Kidney capillary endothelial cell (primary cell): ENCODE measurements at places on chromosomes 3 and 15.
A peak's percentile ranks its signal among the peaks of the same experiment; 100 is the strongest.

DNA sequence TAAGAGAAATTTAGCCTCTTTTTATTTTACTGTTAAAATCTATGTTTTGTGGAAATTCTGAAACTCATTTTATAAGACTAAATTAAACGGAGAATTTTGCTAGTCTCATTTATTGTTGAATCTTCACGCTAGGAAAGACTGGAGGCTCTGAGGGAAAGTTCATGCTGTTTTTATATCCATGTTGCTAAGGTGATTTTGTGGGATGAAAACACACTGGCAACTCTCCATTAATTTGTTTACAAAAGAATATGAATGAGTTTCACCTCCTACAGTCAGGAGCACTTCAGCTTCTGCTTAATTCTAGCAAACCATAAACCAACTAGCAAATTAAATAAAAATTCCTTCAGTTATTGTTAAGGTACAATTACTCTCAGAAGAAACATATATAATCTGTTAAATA is 195.4 kb downstream of the RAP2B start:
- no peak for DNase-seq

GRCh38 chr15:83306561-83306960 is 22.1 kb upstream of the BNC1 start:
- DNase-seq: no peak

- DNase-seq: no peak
These were observed 525.0 kb upstream of the NAALADL2 start for GRCh38 chr3:174334111-174334510.

GRCh38 chr3:112308151-112308911 is 14.3 kb upstream of the SLC9C1 start:
- DNase-seq: no peak

DNA sequence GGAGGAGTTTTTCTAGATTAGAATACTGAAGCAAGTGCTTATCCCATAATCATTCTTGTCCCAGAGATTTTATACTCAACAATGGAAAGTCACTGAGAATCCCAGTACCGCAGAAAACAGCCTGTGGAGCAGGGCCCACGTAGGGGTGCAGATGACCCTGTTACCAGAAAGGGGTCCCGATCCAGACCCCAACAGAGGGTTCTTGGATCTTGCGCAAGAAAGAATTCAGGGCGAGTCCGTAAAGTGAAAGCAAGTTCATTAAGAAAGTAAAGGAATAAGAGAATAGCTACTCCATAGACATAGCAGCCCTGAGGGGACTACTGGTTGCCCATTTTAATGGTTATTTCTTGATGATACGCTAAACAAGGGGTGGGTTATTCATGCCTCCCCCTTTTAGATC is 2.6 kb downstream of the GCNT3 start:
- no peak for DNase-seq

DNA sequence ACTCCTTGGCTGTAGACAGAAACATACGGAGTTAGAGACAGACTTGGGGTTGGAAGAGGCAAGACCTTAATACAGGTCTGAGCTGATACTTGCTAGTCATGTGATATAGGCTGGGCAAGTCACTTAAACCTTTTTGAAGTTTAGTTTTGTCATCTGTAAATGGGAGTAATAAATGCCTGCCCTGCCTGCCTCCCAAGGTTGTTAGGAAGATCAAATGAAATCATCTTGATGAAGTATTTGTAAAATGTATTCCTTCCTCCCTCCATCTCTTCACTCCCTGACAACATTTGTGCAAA is 2.9 kb downstream of the PXK start:
- no peak for DNase-seq

- no peak for DNase-seq
These were observed 244.5 kb downstream of the SLC9A9 start for GRCh38 chr3:143603774-143604173.

GRCh38 chr3:141656771-141657170 is 81.3 kb upstream of the RNF7 start:
- DNase-seq: no peak

- no peak for DNase-seq
These were observed 31.8 kb downstream of the RAB6B start for GRCh38 chr3:133863911-133864310.

GRCh38 chr3:166060789-166061479 is 223.7 kb upstream of the BCHE start:
- no peak for DNase-seq

DNA sequence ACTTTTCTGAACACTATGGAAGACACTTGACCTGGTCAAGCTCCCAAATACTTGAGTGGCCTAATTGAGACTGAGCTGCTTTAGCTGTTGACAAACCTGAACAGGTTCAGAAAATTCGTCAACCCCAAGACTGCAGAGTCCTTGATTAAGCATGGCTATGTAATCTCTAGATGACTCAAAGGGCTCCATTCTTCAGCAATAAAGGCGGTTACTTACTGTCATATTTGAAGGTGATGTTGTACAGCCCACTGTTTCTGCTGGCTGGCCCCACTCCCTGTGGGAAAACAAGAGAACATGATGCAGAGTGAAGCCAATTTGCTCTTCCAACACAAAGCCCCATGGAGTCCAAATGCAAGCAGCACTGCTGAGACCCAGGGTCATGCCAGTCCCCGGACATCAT is 45.1 kb downstream of the IL17RD start:
- DNase-seq: no peak

GRCh38 chr15:87707566-87708130 is 548.9 kb downstream of the NTRK3 start:
- no peak for DNase-seq

DNA sequence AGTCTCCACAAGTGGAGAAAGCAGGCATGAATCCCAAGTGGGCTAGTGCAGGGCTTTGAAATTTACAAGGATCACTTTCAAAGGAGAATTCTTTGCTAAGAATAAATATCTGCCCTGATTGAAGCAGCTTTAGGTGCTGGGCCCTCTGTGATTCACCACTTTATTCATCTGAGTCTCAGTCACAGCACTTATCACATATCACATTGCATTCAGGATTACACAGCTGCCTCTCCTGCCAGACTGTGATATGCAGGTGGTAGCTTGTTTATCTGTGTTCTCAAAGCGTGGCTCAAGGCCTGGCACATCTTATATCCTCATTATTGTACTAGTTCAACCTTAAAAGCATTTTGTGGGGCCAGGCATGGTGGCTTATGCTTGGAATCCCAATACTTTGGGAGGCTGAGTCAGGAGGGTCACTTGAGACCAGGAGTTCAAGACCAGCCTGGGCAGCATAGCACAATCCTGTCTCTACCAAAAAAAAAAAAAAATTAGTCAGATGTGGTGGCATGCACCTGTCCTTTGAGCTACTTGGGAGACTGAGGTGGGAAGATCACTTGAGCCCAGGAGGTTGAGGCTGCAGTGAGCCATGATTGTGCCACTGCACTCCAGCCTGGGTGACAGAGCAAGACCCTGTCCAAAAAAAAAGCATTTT is 156.9 kb upstream of the EIF1B start:
- no peak for DNase-seq

- DNase-seq: no peak
These were observed 271.7 kb upstream of the NSMCE3 start for GRCh38 chr15:29541309-29541708.

DNA sequence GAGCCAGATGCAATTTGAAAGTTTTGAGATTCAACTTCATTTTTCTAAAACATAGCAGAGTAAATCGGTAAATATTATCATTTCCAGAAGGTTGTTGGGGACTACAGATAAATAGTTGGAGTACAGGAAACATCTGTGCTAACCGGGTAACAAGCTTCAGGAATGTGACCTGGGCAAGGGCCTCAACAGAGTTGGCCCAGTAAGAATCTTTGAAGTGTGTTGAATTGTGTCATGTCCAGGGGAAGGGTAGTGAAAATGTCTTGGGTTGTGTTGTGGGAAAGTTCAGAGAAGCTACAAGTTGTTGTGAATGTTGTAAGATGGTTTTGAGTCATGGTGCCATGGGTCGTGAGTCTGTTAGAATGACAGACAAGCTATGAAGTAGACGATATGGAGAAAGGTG is 35.7 kb downstream of the SQOR start:
- no peak for DNase-seq

DNA sequence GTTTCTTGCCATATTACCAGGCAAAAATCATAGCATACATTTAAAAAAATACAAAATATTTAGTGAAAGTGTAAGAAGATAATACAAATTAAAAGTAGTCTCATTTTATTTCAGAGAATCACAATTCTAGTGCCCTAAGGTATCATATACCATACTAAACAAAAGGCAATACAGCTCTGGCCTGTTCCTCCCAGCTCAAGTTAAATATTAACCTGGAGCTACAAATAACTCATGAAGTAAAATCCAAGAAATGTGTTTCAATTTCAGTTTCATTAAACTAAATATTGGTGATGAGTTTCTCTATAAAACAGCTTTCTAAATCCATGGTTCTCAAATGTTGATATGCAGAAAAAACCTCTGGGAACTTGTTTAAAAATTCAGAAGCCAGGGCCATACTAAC is 67.7 kb downstream of the INO80 start:
- no peak for DNase-seq

DNA sequence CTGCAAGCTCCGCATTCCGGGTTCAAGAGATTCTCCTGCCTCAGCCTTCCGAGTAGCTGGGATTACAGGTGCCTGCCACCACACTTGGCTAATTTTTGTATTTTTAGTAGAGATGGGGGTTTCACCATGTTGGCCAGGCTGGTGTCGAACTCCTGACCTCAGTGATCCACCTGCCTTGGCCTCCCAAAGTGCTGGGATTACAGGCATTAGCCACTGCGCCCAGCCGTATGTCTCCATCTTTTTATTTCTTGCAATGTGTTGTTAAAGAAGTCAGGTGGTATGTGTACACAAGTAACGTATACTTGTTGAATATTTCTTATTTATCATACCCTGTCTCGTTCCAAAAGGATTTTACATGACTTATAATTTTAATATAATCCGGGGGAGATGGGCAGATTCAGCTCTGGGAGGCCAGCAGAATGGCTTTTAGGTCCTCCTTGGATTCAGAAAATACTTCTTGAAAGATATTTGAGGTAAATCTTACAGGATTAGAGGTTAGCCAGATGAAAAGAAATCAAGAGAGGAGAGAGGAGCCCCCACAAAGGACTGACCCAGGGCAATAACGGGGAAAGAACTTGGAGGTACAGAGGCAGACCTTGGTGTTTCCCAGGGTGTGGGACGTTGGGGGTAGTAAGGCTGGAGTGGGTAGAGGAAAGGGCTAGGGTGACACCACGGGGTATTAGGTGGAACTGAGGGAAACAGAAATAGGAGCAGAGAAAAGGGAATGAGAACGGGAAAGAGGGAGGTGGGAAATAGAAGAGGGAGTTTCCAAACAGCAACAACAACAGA is 27.2 kb upstream of the MUC20 start:
- no peak for DNase-seq

- DNase-seq: no peak
These were observed 32.3 kb upstream of the LRRC58 start for GRCh38 chr3:120381503-120381902.

DNA sequence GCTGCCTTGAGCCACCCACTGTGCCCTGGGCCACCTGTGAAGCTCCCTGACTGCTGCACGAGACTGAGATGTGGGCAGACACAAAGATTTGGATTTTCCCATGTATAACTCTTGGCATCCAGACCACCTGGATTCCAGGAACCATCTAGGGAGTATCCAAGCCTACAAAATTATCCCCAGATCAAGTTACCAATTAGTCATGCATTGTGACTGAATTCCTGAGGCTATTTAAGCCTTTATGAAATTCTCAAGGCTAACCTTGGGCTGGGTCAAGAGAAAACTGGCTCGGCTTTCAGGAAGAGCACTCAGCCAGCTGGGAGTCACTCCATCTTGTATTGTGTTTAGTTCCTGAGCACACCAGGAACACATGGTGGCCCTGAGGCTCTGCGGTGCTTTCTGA is 13.3 kb upstream of the ATP13A5 start:
- peak; percentile 77 for DNase-seq

DNA sequence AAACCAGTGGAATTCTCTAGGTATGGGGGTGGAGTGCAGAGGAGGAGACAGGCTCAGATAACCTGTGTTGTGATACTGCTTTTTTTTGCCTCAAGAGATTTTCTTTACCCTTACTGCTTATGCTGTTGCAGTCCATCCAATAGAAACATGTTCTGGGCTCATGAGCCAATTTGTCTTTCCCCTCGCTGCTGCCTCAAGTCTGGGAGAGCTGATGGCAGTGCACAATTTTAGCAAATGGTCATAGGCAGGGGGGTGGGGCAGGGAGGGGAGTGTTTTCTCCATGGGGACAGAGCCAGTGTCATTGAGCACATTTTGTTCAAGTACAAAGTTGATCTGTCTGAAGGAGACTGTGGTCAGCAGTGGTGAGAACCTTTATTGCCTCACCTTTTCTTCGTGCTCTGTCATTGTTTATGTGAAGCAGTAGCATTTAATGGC is 134.9 kb downstream of the MBNL1 start:
- no peak for DNase-seq

GRCh38 chr3:181797431-181797830 is 85.7 kb downstream of the SOX2 start:
- no peak for DNase-seq

DNA sequence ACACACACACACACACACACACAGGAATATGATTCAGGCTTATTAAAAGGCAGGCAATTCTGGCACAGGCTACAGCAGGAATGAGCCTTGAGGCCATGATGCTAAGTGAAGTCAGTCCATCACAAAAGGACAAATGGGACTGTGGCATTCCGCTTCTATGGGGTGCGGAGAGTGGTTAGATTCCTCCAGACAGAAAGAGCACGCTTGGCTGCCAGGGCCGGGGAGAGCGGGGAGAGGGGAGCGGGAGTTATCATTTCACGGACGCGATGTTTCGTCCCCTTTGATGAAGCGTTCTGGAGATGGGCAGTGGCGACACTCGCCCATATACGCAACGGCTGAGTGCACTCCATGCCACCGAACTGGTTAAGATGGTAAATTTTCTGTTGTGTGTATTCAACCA is 58.5 kb upstream of the FAM174B start:
- DNase-seq: peak; percentile 58

DNA sequence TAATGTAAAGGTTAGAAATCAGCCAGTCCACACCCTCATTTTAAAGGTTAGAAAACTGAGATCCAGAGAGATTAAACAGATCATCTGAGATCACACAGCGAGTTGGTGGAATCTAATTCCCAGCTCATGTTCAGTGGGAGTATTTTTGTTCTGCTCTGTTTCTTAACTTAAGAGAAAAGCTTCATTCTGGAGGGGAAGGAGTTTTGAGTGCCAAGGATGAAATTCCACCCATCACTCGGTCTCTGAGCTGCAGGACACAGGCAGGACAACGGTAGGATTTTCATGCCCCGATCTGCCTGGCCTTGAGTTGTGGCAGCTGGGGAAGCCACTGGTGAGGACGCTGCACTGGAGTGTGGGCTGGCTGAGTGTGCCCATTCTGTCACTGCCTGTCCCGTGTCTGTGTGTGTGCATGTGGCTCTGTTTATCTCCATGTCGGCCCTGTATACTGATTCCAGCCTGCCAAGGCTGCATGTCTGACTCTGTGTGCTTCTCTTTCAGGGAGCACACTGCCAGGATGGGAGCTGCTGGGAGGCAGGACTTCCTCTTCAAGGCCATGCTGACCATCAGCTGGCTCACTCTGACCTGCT is 94.3 kb downstream of the CEMIP start:
- DNase-seq: no peak

DNA sequence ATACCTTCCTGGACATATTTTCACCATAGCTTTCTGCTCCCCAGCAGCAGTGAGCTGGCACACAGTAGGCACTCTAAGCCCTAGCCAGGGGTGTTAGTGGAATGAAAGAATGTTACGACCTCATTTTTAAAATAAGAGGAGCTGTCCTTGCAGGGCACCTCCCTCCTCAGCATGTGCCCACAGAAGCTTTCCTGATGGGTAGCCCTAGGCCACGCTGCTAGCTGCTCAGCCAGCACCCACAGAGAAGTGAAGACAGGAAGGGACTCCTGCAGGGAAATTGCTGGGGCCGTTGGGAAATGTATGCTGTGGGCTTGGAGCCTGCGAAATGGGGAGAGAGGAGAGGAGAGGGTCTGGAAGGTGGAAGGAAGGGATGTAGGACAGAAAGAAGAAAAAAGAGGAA is 87.3 kb upstream of the ANKRD34C start:
- no peak for DNase-seq
